ENCODE measurements at places on chromosomes 11 and 22.

- DNase-seq: no peak
These were observed 213.0 kb upstream of the E2F8 start for GRCh38 chr11:19453651-19454257.

DNA sequence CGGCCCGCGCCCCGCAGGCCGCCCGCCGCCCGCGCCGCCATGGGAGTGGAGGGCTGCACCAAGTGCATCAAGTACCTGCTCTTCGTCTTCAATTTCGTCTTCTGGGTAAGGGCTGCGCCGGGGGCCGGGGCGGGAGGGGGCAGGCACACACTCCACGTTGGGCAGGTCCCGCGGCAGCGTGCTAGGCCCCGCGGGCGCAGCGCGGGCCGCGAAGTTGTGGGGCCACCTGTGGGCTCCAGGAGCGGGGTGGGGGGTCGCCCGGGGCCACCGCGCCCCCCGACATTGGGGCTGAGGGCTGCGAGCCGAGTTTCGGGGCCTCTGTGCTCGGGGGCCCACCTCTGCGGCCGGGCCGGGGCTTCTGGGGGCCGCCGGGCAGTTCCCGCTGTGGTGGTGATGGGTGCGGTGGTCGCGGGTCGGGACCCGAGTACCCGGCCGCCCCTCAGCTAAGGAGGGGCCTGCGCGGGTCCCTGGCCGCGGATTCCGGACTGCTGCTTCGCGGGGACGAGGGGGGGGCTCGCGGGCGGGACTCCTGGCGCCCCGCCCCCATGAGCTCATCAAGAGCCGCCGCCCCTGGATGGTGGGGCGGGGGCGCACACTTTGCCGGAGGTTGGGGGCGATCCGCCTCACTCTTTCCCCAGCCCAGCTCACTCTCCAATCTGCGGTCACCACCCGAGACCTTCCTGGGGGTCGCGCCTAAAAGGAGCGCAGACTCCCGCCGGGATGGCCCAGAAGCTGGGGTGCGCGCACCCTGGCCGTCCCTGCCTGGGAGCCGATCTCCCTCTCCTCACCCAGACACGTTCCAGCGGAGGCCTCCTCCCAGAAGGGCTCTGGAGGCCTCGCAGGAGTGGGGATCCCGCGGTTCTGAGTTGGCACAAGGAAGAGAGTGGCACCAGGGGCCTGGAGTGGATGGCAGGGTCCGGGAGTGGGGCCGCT is 667 bp downstream of the CD81 start:
- peak; percentile 41 for DNase-seq

DNA sequence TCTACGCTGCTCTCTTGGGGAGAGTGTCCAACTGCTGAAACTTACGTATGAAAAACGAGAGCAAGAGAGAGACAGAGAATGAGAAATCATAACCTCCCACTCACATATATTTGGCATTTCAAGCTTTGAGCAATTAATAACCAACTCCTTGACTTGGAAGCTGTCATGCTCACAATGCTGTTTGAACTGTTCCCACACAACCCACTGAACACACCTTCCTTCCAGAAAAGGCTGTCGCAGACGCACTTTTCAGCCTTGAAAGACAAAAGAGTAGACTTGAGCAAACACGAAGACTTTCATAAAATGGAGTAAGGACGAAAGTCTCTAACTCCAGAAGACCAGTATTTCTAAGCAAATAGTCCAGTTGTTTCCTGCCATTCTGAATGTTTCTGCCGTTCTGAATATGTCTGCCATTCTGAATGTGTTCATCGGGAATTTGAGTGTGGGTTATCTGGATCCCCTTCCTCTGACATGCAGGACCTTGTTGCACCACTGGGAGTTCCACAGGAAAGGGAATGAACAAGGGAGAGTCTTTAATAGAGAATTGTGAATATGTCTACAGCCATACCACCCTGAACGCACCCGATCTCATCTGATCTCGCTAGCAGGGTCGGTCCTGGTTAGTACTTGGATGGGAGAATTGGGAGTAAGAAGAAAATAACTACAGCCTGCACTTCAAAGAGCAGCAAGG is 86.2 kb upstream of the BARX2 start:
- no peak for DNase-seq

GRCh38 chr11:71281831-71282230 is 29.5 kb upstream of the SHANK2 start:
- DNase-seq: no peak

DNA sequence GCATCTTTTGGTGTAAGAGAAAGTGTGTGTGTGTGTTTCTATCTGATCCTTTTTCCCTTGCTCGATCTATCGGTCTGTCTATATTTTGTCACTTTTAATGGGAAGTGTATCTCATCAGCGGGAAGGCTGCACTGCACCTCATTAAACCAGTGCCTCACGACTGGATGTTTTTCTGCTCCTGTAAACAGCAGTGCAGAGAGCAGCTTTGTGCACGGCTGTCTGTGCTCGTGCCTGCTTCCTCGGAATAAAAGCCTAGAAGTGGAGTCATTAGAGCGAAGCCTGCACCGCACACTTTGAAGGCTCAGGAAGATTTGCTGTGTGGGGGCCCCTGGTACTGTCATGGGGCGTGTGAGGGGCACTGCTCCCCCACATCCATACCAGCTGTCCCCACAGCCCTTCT is 27.0 kb upstream of the PARVG start:
- DNase-seq: no peak

DNA sequence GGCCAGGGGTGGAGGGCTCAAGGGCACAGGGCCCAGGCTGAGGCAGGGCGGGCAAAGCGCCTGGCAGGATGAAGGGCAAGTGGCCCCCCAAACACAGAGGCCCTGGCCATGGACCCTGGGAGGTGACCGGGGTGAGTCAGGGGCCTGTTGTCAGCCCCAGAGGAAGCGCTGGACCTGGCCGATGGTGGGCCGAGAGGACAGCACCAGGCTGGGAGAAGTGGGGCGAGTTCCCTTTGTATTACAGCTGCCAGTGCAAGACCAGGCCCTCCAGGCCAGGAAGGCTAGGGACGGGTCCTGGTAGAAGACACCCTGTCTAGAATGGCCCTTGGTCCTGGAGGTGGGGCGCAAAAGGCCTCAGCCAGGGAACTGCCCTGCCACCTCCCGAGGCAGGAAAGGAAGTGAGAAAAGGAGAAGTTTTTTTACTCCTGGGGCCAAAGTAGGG is 12.8 kb downstream of the CXCR5 start:
- DNase-seq: no peak

DNA sequence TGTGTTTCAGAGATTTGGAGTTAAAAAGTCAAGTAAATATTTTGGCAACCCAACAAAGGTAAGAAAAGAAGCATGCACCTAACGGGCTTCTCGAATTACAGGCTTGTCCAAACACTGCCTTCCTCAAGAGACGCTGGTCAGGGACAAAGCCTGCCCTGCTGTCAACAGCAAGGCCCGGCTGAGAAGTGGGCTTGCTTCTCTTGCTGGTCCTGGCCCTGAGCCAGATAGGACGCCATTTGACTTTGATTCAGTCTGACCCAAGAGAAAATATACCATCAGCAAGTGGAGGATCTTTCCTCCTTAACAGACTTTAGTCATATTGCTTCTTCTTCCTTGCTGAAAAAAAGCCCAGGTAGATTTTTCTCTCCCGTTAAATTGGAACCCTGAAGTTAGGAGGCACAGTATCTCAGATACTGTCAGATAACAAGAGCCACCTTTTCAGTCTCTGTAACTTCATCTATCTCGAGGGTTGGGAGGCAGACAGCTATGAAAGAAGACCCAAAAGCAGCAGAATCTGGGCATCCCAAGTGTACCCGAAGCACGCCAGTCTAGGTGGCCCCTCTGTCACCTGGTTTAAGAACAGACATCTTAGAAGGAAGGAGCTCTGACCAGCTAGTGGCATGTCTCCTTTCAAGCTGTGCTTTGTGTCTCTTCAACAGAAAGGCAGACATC is 57.5 kb downstream of the C22orf31 start:
- DNase-seq: no peak

DNA sequence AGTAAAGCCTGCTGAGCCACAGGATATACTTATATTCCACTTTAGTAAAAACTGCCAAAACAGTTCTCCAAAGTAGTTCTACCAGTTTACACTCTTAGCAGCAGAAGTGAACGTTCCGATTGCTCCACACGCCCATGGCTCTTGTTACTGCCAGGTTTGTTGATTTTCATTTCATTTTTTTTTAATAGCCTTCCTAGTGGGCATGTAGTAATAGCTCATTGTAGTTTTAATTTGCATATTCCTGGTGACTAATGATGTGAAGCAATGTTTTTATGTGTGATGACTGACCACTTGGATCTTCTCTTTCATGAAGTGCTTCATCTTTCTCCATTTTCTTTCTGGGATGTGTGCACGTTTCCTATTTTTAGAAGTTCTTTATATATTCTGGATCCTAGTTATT is 4.8 kb upstream of the C11orf97 start:
- no peak for DNase-seq

DNA sequence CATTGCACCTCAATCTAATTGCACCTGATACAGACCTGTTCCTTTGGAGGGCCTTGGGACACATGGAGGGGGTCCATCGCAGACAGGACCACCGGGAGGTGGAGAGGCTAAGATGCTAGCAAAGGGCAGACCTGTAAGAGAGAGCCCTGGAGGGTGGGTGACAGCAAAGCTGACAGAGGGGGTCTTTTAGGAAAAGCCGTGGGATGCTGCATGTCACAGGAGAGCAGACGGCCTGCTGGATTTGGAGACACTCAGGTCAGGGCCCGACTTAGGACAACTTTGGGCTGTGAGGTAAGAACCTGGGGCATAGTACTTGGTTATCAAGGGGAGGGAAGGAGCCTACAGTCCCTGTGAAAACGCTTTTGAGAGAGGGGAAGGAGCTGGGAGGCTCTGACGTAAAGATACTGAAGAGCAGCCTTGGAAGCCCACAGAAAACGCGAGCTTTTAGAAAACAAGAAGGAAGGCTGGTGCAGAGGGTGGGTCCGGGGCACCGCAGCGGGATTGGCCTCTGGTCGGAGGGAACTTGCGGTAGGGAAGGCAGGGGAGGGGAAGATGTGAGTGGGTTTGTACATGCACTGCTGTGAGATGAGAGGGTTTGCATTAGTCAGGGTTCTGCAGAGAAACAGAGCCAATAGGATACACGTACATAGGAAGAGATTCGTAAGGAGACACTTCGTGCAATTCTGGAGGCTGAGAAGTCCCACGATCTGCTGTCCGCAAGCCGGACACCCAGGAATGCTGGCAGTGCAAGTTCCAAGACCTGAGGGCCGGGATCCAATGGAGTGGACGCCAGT is 868.5 kb downstream of the TBC1D22A start:
- no peak for DNase-seq

GRCh38 chr22:26763633-26764361 is 106.4 kb downstream of the MIAT start:
- DNase-seq: no peak

DNA sequence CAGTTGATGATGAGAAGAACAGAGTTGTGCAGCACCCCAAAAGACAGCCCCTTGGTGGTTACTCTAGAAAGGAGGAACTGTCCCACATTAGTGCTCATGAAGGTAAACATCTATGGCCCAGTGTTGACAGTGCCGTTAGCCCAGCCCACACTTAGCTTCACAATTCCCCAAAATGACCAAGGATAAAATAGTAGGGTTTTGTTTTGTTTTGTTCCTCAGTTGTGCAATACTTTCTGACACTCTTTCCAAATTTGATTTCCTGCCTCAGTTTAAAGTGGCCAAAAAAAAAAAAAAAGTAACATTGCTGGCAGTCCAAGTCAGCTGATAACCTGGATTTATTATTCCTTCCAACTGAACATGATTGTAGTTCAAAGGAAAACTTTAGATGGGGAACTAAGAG is 269.4 kb downstream of the TMEM135 start:
- DNase-seq: no peak
